ENCODE measurements at places on chromosomes 16 and 17.

DNA sequence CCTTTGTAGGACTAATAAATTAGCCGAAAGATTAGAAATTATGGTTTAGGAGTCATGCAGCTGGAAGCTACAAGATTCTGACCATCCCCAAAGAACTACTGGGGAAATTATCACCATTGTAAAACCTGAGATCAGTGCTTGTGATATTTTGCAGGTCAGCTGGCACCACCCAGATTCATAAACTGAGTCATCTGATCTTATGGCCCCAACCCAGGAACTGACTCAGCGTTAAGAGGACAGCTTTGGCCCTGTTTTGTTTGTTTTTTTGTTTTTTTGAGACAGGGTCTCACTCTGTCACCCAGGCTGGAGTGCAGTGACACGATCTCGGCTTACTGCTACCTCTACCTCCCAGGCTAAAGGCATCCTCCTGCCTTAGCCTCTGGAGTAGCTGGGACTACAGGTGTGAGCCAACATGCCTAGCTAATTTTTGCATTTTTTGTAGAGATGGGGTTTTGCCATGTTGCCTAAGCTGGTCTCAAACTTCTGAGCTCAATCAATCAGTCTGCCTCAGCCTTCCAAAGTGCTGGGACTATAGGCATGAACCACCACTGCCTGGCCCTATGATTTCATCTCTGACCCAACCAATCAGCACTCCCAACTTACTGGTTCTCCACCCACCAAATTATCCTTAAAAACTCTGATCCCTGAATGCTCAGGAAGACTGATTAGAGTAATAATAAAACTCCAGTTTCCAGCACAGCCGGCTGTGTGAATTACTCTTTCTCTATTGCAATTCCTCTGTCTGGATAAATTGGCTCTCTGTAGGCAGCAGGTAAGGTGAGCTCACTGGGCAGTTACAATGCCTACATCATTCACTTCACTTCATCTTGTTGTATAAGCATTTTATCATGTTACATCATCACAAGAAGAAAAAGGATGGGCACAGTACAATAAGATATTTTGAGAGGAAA, 79.4 kb upstream of the KSR1 start:
- DNase-seq: peak; percentile 52

- no peak for DNase-seq
Measured at GRCh38 chr16:80759419-80760162, 44.8 kb downstream of the CDYL2 start.

DNA sequence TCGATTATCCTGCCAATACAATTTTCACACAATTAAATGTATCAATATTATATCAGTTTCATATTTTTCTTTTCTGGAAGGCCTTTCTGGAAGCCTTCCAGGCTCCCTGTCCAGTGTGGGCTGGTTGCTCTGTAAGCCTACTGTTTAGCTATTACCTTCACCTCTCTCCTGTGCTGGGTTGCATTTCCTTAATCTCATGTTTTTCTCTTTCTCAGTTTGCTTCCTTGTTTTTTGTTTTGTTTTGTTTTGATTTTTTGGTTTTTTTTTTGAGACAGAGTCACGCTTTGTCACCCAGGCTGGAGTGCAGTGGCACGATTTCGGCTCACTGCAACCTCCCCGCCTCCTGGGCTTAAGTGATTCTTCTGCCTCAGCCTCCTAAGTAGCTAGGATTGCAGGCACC, 6.8 kb downstream of the SEPHS2 start:
- DNase-seq: no peak

DNA sequence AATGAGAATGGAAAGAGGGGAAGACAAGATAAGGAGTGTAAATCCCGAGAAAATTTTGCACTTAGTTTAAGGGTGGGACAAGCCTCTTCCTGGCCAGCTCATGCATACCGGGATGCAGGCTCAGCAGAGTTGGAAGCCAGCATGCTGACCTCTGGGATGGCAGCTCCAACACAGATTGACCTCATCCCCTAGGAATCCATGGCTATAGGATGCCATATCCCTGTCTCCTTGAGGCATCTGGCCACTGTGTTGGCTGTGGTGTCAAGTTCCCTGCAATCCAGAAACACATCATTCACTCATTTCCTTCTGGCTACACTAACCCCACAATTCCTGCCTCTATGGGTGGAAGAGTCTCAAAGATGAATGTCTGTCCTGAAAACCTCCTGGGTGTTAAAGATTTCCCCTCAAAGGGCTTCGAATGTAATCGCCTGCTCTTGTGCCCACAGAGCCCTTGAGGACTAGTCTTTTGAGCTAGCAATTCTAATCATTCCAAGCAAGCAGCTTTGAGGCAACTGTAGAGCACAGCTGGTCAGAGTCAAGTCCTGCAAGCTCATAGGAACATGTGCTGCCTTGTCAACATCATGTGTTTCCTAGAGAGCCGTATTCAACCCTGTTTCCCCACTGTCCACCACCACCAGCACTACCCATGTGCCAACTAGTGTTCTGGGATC, 141.4 kb downstream of the PMP22 start:
- DNase-seq: no peak

- no peak for DNase-seq
Measured at GRCh38 chr17:17498606-17499301, 2.6 kb upstream of the RASD1 start.

GRCh38 chr17:40490289-40490853, 11.1 kb downstream of the TNS4 start:
- peak; percentile 91 for DNase-seq
